ENCODE measurements at places on chromosomes 16 and 17.

GRCh38 chr17:4307179-4307930 is 43.6 kb upstream of the ANKFY1 start:
- peak; percentile 64 for DNase-seq

GRCh38 chr16:86252596-86252995 is 257.7 kb upstream of the FOXF1 start:
- DNase-seq = peak; percentile 91

- no peak for DNase-seq
These were observed 2.0 kb upstream of the INPP5K start for GRCh38 chr17:1518410-1518809.

DNA sequence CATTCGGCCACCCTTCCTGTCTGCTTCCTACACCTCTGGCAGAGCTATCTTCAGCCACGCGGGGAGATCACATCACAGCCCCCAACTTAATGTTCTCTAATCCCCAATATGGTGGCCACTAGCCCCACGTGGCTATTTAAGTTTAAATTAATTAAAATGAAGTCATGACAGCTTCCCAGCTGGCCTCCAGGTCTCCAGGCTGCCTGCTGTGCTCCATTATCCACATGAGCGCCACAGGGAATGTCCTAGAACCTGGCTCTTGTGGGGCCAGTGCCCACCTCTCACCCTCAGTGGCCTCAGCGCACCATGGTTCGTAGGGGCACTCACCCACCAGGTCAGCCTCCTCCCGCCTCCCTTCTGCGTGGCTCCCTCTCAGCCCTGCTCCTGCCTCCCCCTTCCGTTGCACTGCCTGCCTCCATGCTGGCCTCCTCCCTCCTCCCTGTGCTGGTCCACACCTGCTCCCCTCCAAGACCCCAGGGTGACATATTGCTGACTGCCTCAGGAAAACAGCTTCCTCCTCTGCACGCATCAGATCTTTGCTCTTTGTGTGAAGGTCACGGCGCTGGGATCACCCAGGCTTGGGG is 47.7 kb downstream of the IRF8 start:
- DNase-seq = no peak

- peak; percentile 21 for DNase-seq
These were observed 190.4 kb upstream of the CDH5 start for GRCh38 chr16:66176111-66176510.

- DNase-seq = no peak
These were observed 138.0 kb downstream of the ANKFN1 start for GRCh38 chr17:56291226-56291805.

DNA sequence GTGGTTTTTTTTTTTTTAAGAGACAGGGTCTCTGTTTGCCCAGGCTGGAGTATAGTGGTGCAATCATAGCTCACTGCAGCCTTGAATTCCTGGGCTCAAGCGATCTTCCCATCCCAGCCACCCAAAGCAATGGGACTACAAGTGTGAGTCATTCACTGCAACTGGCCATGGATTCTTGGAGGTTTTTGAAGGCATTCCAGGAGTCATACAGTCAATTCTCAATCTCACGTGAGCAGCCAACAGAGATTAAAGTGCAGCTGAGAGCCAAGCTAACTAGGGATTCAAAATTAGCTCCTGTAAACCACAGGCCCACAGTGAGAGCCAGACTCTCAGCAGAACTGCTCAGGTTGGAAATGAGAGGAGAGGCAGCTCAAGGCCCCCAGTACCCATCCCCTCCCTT is 30.2 kb downstream of the XPO6 start:
- DNase-seq = peak; percentile 58

DNA sequence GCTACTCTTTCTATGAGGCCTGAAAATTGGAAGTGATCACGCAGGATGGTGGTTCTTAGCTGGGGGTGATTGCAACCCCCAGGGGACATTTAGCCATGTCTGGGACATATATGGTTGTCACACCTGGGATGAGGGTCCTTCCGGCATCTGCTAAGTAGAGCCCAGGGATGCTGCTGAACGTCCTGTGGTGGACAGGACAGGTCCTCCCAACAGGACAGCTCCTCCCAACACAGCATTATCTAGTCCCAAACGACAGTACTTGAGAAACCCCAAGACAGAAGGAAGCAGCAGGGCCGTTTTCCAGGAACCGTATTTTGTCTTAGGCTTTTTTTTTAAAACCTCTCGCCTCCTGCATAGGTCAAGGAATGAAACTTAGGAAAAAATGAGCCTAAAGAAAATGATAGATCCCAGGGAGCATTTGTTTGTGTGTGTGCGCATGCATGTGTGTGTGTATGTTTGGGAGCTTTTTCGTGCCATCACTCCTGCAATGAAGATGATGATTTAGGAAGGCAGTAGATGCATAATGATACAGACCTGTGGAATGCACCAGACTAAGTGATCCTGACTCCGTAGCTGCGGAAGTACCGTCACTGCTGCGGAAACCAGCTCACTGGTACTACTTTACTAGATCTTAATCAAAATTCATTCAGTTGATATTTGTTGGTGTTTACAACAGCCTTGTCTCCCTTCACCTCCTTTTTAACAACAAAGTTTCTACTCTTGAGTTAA is 118.2 kb downstream of the SNX29 start:
- no peak for DNase-seq

- DNase-seq = peak; percentile 50
These were observed 73.0 kb downstream of the ABCC6 start for GRCh38 chr16:16150117-16150877.

DNA sequence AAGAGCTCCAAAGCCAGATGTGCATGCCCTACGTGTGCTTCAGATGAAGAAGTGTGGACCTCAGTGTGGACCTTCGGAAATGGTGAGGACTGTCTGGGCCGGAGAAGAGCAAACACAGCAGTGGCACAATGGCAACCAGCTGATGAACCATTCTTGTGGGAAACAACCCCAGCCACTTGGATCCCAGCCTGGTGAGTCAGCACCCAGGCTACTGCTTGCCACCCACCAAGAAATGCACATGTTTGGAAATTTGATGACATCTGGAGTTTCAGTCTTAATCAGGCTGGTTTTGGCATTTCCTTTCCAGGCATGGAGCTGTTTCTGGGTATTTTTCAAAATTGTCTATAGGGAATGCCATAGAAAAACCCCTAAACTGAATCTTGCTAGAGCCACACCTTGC is 42.7 kb downstream of the DYNLRB2 start:
- DNase-seq = no peak

DNA sequence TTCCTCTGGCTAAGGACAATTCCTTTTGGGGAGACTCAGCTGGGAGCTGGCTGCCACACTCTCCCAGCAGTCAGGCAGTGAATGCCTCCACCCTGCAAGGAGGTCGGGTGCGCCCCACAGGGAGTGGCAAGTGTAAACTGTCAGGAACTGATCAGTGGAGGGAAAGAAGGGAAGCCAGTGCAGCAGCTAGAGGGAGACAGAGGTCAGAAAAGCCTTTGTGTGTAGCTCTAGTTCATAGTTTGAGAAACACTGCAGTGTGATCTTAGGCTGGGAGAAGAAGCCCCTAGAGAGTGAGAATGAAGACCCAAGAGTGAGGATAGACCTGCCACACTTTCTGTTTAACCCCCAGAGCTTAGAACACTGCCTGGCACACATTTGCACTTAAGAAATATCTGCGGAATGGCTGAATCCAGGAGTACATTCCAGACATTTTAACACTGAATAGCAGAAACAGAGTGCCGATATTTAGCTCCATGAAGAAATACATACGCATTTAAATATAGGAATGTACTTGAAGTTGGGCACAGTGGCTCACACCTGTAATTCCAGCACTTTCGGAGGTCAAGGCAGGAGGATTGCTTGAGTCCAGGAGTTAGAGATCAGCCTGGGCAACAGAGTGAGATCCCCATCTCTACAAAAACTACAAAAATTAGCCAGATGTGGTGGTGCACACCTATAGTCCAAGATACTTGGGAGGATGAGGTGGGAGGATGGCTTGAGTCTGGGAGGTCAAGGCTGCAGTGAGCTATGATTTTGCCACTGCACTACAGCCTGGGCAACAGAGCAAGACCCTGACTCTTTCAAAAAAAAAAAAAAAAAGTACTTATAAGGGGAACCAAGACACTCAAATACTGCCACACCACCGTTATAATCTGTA is 11.1 kb upstream of the SLC5A11 start:
- peak; percentile 81 for DNase-seq

GRCh38 chr16:4702466-4702808 is 9.1 kb downstream of the NUDT16L1 start:
- no peak for DNase-seq

DNA sequence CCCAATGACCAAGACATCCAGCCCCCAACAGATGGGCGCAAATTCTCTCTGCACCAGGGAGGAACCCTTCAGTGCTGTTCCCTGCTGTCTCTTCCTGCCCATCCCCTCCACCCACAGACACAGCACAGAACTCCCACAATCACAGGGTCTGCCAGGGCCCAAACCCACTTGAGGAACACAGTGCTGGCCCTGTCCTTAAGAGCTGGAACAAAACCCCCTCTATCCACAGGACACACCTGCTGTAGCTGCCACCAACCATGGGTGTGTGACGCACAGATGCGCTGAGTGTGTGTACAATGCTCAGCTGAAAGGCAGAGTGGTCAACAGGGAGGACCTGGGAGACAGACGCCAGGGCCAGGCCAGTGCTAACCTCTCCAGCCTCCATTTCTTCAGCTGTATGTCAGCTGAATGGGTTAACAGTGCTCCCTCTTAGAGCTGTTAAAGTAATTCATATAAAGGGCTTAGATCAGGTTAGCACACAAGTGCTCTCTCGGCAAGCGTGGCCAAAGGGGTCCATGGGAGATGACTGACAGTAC is 62.1 kb downstream of the AMFR start:
- no peak for DNase-seq

GRCh38 chr16:66752958-66753357 is 1.5 kb upstream of the DYNC1LI2 start:
- DNase-seq = no peak

- DNase-seq = no peak
These were observed 85.9 kb upstream of the PLCG2 start for GRCh38 chr16:81693041-81693743.

DNA sequence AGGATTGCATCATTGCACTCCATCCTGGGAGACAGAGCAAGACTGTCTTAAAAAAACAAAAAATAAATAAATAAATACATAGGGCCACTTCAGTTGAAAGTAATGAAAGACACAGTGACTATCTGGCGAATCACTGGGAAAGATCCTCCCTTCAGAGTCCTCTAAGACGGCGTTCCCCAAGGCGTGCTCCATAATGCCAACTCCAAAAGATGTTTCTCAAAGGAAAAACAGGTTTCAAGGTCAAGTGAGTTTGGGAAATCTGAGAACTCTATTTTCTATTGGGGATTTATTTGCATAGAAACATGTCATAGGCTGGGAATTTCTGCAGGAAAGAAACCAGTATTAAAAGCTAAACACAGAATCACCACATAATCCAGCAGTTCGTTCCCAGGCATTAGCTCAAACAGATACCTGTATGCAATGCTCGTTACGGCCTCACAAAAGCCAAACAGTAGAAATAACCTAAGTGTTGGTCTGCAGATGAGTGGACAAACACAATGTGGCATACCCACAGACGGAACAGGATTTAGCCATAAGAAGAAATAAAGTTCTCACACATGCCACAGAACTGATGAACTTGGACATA is 7.9 kb downstream of the KLHDC4 start:
- no peak for DNase-seq

GRCh38 chr16:3998793-3999478 is 117.3 kb downstream of the ADCY9 start:
- DNase-seq = no peak

DNA sequence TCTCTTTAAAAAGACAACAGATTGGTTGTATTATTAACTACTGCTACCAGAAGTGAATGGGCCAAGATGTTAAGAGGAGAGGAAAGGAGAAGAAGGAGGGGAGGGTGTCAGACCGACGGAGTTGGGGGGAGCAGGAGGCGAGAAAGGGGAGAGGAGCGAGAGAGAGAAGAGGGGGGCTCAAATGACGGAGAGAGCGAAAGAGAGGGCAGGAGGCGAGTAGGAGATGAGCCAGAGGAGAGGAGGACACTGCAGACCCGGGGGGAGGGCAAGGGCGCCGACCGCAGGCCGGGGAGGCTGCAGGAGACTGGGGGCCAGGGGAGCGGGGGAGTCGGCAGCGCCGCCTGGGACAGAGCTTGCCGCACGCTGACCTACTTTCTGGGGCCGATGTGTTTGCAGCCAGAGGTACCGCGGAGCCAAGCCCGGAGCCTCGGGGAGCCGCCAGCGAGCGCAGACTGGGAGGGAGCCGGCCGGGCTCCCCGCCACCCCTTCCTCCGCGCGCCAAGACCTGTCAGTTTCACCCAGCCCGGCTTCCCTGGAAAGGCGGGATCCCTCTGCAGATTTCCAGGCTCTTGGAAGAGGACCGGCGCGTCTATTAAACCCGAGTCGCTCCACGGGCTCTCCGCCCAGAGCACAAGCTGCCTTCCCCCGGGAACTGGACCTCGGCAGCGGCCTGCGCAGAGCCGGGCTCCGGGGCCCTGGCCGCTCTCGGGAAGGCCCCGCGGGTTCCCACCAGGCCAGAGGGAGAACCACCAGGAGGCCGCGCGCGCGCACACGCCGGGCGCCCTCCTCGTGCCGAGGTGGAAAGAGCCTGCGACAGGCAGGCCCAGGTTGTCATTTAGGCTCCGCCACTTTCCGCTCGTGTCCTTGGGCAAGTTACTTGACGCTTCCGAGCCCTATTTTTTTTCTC is 74.6 kb downstream of the CMC2 start:
- peak; percentile 87 for DNase-seq

GRCh38 chr17:51035431-51035830 is 85.2 kb downstream of the SPAG9 start:
- no peak for DNase-seq

DNA sequence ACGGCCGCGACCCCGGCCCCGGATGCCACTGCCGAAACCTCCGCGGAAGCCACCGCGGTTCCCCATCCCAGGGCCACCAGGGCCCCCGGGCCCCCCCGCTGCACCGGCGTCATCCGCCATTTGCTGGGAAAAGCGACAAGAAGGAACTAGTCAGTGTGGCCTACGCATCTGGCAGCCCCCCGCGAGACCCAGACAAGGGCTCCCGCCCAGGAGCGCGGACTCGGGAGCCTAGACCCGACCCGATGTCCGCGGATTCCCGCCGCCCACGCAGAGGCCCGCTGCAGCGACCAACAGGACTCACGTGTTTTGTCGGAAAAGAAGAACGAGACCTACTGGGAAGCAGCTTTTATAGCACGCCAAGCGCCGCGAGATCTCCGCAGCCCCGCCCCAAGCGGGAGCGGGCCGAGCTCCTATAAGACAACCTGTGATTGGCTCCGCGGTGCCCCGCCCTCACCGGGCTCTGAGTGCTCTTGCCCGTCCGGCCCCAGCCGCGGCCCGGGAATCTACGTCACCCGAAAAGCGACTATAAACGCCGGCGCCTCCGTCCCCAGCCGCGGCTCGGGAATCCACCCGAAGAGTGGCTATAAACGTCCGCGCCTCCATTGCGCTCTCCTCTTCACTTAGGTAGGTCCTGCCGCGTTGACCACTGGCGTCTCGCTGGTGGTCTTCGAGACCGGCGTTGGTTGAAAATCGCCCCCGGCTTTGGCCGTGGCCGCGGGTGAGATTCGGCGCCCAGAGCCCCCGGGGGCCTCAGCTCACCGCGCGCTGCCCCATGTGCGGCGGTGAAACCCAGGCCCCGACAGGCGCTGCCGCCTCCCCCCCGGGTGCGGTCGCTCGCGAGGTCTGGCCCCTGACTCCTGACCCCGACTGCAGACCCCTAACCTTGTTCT is at the start of gene RPS2:
Gene RPS2 (minus strand): TSS at position 321 of the 890 bp plus-strand sequence. CDS start 201 bp downstream, at position 120.
- peak; percentile 99 for DNase-seq
